Activated T-helper 1 cell treated with anti-CD3 and anti-CD28 coated beads, Interleukin-12 subunit alpha, Interleukin-12 subunit beta, Interleukin-2, Interleukin-4 antibody, amounts not matched to agents 30 ng/mL and 10 ng/mL and 1 ng/mL, durations not matched to agents 14 hours and 24 hours and 36 hours (primary cell): ENCODE measurements at places on chromosomes 3 and 15.

DNA sequence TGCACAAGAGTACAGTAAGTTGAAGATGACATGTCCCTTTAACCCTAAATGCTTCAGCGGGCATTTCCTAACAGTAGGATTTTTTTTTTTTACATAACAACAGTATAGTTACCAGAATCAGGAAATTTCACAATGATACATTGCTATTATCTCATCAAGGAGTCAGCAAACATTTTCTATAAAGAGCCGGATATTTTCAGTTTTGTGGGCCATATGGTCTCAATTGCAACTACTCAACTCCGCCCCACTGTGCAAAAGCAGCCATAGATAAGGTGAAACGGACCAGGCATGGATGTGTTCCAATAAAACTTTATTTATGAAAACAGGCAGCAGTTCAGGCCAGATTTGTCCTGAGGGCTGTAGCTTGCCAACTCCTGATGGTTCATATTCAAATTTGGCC, 130.6 kb downstream of the SMAD6 start:
- DNase-seq: no peak

DNA sequence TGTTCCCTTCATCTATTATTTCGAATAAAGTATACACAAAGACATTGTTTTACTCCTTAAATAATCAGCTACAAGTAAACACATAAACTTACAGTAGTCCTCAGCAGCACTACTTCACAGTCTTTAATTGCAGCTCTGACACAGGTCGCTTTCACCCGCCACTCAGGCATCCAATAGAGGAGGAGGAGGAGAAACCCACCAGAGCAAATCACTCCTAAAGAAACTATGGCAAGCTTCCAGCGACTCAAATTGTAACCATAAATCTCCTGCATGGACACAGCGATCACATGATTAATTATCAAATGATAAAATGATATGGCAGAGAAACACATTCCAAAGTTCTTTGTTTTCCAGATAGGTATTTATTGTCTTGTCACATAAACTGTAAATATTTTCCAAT, 26.2 kb downstream of the ATP13A3 start:
- DNase-seq: no peak

DNA sequence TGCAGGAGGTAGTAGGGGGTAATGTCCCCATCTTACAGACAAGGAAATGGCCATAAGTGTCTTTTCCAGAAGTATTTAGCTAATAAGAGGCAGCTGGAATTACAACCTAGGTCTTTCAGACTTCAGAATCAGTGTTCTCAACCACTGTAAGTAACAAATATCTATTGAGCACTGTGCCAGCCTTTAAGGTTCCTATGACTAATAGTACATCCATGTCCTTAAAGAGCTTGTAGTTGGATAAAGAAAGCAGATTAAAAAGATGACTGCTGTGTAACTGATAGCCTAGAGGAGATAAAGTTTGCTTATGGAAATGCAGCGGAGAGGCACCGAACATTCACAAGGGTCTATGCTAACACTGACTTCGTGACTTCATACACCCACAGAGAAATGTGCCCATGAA, 136.0 kb downstream of the KCNMB2 start:
- no peak for DNase-seq

DNA sequence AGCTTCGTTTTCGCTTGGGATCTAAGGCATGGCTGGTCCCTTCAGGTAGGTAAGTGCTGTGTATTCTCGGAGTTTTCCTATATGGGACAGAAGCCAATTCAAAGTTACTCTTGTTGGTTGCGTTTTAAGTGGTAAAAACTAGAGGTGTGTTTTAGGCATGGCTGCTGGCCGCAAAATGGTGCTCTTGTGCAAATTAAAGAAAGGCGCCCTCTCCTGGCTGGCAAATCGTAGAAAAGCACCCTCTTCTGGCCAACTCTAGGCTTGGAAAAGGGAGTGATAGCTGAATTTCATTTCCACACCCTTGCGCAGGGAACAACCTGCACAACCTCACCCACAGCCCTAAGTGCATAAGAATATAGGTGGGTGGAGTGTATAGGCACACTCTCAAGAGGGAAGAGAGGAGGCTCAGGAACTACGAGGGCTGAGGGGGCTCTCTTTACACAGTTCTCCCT, 23.5 kb downstream of the DRD3 start:
- no peak for DNase-seq

GRCh38 chr15:63371297-63371918, 10.2 kb downstream of the CA12 start:
- no peak for DNase-seq

DNA sequence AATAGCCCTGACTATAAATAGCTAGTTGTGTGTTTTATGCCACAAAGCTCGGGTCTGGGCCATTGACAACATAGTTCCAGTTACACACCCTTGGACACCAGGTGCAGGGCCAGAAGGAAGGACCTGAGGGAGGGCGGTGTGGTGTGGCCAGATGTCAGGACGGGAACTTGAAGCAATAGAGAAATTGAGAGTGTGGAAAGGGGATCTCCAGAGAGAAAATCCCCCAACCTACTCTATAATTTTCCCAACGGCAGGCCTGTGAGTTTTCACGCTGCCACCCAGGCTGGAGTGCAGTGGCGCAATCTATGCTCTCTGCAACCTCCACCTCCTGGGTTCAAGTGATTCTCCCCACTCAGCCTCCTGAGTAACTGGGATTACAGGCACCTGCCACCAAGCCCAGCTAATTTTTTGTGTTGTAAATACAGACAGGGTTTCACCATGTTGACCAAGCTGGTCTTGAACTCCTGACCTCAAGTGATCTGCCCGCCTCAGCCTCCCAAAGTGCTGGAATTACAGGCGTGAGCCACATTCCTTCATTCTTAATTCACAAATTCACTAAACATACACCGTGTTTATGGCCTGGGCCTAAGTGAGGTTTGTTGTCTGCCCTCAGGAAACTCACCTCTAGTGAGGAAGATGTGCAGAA, 70.8 kb upstream of the KLF13 start:
- no peak for DNase-seq

GRCh38 chr3:158702815-158703481, 29.3 kb downstream of the RARRES1 start:
- no peak for DNase-seq

DNA sequence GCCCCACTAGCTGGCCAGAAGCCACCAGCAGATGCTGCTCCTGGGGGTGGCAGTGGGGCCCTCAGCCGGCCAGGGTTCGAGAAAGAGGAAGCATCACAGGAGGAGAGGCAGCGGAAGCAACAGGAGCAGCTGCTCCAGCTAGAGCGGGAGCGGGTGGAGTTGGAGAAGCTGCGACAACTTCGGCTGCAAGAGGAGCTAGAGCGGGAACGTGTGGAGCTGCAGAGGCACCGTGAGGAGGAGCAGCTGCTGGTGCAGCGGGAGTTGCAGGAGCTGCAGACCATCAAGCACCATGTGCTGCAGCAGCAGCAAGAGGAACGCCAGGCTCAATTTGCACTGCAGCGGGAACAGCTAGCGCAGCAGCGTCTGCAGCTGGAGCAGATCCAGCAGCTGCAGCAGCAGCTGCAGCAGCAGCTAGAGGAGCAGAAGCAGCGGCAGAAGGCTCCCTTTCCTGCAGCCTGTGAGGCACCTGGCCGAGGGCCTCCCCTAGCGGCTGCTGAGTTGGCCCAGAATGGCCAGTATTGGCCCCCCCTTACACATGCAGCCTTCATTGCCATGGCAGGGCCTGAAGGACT, 17.5 kb upstream of the APEH start:
- DNase-seq: no peak

DNA sequence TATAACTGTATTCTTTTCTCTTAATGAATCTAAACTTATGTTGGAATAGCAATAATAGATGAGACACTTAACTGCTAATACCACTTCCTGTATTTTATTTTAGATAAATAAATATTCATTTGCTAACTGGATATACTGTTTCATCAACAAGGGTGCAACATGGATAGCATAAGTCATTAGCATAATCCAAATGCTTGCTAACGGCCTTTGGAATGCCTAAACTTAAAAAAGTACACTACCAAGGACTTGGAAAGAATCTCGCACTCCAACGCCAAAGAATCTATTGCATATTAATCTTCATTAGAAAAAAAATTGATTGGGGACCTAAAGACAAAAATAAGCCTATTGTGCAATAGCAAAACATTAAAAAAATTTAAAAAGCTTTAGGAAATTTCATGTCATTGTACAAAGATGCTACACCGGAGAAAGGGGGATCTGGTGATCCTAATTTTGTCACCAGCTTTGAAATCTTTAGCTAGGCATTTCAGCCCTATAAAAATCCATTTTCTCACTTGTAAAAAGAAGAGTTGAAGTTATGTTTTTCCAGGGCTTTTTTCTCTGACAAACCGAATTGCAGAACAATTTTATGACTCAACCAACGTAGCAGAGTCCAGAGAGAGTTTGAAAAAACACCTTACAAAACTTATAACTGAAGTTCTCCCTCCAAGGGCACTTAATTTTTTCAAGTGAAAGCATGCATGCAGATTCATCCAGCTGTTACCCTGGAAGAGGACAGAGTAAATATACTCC, 4.1 kb downstream of the VGLL3 start:
- no peak for DNase-seq

GRCh38 chr3:116873142-116873541, 163.6 kb downstream of the TUSC7 start:
- no peak for DNase-seq

DNA sequence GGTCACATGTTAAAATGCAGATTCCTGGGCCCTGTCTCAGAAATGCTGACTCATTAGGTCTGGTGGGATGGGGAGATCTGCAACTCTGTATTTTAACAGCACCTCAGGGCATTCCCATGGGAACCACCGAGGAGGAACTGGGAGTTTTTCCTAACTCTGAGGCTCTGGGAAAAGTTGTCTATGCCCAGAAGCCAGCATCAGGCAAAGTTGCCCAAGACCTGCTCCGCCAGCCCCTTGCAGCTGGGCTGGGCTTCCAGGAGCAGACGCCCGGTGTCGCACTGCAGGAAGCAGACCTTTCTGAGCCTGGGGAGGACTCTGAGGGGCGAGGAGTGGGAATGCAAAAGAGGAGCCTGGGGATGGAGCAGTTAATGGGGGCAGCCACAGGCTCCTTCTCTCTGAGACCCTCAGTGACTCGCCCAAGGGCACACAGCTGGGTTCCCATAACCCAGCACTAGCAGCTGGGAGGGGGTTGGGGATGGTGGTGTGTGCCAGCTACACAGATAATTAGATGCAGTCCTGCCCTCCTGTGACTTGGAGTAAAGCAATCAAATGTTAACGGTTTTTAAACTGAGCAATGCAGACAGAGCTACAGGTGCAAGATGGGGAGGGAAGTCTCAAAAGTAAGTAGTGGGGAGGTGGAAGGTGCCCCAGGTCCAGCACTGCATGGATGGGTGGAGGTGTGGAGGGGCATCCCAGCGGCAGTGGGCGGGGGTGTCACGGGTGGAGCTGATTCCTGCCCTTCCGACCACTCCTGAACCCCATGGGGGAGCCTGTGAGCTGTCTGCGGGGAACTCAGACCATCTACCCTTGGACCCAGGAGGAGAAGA, 100.4 kb downstream of the LSM3 start:
- DNase-seq: no peak

GRCh38 chr3:18546632-18547031, 121.5 kb upstream of the SATB1 start:
- no peak for DNase-seq

DNA sequence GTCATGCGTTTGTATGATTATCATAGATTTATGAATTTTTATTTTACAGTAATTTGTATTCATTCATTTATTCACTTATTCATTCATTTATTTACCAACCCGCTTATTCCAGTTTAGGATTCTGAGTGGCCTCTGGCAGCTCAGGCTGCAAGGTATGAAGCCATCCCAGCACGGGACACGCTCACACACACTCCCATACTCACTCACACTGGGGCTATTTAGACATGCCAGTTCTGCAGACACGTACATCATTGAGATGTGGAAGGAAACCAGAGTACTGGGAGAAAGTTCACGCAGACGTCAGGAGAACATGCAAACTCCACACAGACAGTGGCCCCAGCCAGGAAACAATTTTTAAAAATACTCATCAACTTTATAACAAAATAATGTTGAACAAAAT, 5.1 kb downstream of the CDIN1 start:
- DNase-seq: no peak

GRCh38 chr3:71520161-71521020, 63.1 kb downstream of the FOXP1 start:
- DNase-seq: no peak

DNA sequence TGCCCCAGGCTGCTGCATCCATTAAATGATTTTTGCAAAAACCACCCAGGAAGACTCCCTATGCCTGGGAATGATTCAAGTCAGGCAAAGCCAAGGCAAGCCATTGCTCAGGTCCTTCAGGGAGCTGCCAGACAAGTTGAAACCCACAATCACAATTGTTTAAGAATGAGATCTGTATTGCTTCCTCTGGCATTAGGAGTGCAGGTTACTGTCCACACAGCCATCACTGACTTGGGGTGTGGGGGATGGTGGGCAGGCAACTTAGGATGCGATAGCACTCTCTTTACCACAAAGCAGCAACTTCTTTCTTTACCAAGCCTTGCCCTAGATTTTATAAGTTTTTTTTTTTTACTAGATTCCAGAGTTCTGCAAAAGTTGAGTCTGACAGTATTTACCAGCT, 15.0 kb upstream of the IL20RB start:
- DNase-seq: no peak
